HTR-8/SVneo (cell line): ENCODE measurements at places on chromosomes 3 and 15.

GRCh38 chr15:96261575-96262034, 68.9 kb upstream of the NR2F2 start:
- no peak for DNase-seq

DNA sequence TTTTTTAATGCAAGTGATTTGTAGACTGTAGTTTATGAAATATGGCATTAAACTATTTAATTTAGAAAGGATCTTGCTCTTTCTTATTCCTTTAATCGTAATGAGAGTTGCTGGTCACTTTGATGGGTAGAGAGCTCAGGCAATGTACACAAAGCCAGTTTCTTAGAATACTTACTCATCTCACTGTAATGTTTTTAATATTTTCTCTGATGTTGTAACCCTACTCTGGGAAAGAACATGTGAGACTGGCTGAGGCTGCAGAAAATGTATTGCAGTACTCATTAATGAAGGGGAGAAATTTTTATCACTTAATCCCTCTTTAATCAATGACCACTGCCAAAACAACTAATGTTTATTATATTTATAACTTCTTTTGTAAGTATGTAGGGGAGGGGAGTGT, 479.4 kb upstream of the KCNMB2 start:
- no peak for DNase-seq

GRCh38 chr15:29309139-29309538, 39.5 kb upstream of the NSMCE3 start:
- DNase-seq = no peak

DNA sequence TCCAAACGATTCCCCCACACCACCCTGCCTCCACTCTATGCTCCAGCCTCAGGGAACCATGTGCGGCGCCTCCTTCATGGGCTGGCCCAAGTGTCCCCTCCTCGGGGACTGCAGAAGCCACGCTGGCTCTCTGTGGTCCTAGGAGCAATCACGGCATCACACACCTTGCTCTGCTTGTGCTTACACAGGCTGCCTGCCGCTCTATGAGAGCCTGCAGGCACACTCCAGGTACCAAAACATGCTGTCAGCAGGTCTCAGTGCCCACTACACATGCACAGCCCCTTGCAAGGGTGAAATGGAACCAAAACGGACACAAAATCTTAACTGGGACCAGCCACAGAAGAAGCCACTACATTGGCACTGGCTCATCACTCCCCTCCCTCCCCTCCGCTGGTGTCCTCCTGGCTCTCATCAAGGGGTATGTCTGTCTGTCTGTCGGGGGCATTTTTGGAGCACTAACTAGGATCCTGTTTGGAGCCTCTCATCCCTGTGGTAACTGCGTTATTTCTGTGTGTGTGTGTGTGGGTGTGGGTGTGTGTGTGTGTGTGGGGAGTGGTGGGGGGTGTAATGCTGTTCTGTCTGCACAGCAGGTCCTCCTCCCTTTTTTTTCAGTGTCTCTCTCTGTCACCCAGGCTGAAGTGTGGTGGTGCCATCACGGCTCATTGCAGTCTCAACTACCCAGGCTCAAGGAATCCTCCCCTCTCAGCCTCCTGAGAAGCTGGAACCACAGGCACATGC, 60.6 kb downstream of the DHX30 start:
- no peak for DNase-seq

DNA sequence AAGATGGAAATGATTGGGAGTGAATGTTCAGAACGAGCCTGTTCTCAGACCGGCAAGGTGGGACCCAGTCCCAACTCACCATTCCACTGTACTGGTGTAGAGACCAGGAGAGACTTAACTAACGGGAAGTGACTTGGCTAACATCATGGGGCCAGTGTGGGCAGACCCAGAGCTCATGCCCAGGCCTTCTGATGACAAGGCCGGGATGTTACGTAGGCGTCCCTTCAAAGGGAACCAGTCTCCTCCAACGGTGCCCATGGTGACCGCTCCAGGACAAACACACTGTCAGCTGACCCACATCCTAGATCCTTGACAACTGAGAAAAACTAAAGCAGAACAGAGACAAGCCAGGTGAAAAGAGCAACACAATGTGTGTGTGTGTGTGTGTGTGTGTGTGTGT, 128.4 kb upstream of the HACD2 start:
- DNase-seq = no peak

- no peak for DNase-seq
Measured at GRCh38 chr3:9129365-9129764, 120.1 kb downstream of the SRGAP3 start.

DNA sequence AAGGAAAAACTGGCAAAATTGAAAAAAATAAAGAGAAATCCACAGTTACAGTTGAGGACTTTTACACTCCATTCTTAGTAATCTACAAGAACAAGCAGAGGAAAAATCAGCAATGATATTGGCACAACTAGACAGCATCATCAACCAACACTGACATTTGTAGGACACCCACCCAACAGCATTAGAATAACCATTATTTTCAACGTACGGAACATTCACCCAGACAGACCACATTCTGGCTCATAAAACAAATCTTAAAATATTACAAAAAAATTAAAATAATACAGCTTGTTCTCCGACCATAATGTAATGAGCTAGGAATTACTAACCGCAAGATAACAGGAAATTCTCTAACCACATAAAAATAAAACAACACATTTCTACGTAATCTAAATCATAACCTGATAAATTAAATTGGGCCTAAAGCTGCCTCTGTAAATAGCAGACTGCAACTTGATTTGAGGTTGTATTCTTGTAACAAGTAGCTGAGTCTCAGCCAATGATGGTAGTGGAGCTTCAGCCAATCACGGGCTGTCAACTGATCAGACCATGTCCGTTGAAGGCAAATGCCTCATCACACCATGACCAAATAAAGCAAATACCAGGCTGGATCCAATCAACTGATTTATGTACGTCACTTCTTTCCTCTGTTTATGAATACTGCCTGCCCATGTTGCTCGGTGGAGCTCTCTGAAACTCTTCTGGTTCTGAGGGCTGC, 9.2 kb downstream of the PLSCR4 start:
- DNase-seq = no peak

- DNase-seq = no peak
Measured at GRCh38 chr3:43388175-43388574, 101.8 kb downstream of the SNRK start.

GRCh38 chr3:31129241-31129640, 234.8 kb upstream of the GADL1 start:
- DNase-seq = no peak

GRCh38 chr15:48102167-48102566, 18.6 kb upstream of the SLC24A5 start:
- DNase-seq = no peak

GRCh38 chr3:147414390-147415138, 5.4 kb downstream of the ZIC1 start:
- DNase-seq = no peak

- DNase-seq = no peak
Measured at GRCh38 chr15:89587955-89588354, 12.7 kb downstream of the TICRR start.

GRCh38 chr15:76533995-76534394, 197.4 kb downstream of the ISL2 start:
- DNase-seq = no peak

DNA sequence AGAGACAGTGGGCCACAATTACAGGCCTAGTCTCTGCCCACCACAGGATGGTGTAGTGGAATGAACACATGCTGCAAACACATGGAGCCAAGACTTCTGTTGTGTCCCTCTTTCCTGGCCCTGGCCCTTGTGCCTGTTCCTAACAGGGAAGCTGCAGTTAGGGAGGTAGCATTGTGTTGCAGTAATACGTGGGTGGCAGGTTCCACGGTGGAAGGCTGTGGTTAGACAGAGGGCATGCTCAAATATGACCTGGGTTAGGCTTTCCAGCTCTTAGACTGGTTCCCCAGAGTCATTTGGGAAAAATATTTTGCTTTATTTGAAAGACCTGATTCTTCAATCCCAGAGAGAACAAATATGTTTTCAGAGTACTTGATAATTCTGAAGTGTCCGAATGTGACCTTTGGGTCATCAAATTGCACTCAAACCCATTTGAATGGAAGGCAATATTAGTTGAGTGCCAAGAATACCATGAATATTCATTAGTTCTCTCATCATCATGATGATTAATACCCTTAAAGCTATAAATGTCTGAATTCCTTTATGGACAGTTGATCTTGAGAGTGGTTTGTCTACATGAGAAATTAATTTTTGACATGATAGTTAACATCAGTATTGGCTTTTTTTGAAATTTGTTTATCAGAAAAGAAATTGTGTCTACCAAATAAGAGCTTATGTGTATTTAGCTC, 28.5 kb downstream of the PLAAT1 start:
- DNase-seq = no peak
